ENCODE measurements at places on chromosomes 5 and 9.

- DNase-seq = no peak
Observed at GRCh38 chr9:107759823-107760166, 270.2 kb upstream of the KLF4 start.

DNA sequence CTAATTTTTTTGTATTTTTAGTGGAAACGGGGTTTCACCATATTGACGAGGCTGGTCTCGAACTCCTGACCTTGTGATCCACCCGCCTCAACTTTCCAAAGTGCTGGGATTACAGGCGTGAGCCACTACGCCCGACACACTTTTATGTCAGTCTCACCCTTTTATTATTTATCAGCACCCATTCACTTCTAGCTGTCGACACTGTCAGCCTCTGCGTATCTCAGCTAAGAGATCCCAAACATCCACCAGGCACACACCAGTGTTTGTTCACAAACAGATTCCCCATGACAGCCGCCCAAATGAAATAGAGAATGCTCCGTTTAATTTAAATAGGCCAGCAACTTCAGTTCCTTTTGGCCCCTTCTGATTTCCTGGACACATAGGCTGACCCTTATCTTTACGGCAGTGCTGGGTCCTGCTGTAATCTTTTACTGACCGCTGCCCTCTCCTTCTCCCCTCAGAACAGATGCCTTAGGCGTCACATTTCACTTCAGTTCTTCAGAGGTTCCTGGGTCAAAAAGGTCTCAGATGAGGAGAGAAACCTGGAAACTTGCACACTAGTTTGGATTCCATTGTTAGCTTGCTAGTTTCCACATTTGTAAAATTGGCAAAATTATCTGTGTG, 43.1 kb upstream of the CKMT2 start:
- DNase-seq = no peak

GRCh38 chr9:114896344-114896743, 34.0 kb downstream of the TNFSF8 start:
- DNase-seq = no peak

DNA sequence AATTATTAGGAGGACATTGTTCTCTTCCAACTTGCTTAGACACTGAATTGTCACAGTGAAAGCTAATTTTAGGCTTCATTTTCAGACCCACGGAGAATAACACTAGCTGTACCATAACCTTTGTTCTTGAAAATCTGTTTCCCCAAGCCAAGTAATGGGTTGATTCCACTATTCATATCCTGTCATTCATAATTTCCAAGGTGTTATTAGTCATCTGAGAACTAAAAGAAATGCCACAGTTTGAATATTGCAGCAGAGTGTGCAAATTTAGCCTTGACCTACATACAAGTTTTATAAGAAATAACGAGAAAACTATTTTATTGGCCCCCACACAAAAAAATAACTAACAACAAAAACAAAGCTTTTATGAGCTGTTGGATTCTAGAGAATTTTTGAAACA, 148.5 kb upstream of the TYRP1 start:
- no peak for DNase-seq

DNA sequence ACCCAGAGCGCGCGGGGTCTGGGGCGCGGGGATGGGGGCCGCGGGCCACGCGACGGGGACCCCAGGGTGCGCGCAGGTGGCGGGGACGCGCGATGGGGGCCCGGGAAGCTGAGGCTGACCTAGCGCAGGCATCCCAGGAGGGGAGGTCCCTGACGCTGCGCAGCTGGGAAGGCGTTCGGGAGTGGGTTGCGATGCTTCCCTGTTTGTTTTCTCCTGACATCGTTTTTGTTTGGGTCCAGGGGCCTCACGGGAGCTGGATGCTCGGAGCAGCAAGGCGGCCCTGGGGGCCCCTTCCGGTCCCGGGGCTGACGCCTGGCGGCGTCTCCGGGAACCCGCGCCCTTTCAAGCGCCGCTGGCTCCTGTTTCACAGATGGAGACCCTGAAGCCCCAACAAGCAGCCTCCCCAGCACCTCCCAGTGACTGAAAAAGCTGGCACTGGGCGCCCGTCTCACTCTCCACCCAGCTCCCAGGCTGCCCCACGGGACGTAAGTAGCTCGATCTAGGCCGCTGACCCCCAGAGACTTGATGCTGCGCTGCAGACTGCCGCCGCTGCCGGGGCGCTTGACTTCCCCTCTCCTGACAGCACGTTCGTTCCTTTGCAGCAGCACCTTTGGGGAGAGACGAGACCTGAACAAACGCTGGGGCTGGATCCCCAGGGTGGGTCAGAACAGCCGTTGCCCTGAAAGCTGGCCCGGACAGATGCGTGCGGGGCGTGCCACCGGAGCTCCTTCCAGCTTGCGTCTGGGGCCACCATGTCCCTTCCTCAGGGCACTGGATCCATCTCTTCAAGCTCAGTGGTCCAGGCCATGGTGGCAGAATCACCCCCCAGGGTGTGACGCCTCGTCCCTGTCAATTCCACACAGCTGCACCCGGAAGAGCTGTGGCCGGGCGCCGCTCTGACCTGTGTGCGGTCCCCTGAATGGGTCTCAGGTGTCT, 593 bp downstream of the BRD3OS start:
- peak; percentile 73 for DNase-seq

DNA sequence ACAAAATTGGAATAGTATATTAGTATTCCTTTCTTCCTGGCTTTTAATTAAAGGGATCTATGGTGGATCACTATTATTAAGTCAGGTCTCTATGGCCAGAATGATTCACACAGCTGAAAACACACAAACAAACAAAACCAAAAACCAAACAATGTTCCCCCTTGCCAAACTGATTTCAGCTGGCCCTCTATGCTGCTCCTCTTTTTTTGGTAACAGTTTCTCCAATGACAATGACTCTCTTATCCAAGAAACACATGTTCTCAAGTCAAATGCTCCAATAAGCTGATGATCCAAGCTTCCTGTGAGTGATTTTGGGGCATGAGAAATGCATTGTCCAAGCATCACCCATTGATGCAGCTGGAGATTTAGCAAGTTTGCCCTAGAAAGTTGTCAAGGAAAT, 193.4 kb upstream of the TUT7 start:
- DNase-seq = no peak

- peak; percentile 91 for DNase-seq
Observed at GRCh38 chr9:136847826-136848392, 1.3 kb upstream of the PHPT1 start.

DNA sequence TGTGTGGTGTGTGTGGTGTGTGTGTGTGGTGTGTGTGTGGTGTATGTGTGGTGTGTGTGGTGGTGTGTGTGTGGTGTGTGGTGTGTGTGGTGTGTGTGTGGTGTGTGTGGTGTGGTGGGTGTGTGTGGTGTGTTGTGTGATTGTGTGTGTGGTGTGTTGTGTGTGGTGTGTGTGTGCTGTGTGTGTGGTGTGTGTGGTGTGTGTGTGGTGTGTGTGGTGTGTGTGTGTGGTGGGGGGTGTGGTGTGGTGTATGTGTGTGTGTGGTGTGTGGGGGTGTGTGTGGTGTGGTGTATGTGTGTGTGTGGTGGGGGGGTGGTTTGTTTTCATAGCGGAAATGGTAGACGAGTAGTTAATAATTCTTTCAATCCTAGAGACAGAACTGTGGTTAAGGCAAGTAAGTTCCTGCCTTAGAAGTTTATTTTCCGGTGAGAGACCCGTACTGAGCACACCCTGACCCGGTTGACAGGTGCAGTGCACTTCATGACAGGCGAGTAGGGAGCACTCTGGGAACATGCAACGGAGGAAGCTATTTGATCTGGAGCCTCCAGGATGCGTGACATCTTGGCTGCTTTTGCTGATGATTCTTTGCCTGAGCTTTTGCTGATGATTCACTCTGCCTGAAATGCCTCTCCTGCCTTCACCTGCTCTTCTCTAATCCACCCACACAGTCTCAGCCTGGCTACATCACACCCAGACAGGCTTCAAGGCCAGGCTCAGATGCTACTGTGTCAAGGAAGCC, 21.7 kb upstream of the FAT2 start:
- peak; percentile 52 for DNase-seq

- DNase-seq = no peak
Observed at GRCh38 chr5:173542964-173543363, 73.5 kb downstream of the BOD1 start.

- DNase-seq = no peak
Observed at GRCh38 chr9:77290373-77290772, 113.0 kb downstream of the VPS13A start.

DNA sequence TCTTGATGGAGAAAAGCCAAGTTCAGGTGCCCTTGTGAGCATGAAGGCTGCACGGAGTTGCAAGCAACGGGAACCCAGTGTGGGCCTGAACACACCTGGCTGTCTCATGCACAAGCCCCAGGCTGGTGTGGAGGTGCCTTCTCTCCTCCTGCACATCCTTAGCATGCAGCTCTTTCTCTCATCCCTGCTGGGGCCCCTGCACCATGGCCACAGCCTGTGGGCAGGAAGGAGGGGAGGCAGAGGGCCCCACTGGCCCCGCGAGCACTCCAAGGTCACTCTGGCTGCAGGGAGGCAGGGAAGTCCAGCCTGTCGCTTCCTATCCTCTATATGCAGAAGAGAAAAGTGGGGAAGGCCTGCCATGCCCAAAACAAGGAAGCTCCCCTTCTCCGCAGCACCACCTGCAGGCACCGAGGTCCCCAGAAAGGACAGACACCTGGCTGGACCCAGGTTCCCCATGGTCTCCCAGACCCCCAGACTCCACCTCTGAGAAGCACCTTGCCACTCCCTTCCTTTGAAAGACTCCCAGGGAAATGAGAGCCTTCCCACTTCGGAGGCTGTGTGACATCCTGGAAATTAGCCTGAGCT, 18.6 kb downstream of the STKLD1 start:
- DNase-seq = no peak

DNA sequence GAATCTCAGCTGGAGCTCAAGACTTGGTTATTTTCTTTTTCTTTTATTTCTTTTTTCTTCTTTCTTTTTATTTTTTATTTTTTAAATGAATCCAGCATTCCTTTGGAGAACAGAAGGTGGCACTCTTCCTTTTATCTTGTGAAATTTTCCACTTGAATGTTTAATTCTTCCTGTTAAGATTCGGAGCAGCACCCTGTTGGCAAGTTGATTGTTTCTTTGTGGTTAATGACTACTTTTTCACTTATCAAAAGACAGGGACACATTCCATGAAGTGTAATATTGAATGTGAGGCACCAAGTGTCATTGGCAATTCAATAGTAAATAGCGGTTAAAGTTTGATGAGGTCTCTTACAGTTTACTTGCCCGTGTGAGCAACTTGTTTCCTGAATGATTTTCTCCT, 240.5 kb upstream of the CHD1 start:
- DNase-seq = no peak

DNA sequence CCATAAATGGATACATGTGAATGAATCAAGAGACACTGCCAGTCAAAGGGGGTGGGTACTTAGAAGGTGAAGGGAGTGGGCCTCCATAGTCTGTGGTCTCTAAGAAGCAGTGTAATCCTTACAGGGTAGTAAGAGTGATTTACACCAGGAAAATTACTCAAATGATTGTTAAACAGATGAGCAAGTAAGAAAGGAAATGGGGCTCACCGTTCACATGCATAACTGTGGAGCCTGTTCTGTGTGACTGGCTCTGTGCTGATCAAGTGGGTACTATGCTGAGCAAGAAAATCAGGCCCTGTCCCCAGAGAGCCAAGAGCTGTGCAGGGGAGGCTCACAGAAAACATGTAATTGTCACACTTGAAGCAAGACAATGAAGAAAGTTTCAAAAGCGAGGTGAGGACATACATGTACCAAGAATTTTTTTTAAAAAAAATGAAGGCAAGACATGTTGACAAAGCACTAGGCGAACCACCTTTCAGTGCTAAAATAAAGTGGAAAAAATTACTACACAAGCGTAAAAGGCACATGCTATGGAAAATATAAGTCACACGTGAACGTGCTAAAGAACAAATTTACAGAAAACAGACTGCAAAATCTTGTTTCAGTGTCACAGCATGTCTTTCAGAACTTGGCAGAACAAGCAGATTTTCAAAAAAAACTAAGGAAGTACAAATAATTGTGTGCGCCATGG, 2.5 kb downstream of the BTNL8 start:
- no peak for DNase-seq

DNA sequence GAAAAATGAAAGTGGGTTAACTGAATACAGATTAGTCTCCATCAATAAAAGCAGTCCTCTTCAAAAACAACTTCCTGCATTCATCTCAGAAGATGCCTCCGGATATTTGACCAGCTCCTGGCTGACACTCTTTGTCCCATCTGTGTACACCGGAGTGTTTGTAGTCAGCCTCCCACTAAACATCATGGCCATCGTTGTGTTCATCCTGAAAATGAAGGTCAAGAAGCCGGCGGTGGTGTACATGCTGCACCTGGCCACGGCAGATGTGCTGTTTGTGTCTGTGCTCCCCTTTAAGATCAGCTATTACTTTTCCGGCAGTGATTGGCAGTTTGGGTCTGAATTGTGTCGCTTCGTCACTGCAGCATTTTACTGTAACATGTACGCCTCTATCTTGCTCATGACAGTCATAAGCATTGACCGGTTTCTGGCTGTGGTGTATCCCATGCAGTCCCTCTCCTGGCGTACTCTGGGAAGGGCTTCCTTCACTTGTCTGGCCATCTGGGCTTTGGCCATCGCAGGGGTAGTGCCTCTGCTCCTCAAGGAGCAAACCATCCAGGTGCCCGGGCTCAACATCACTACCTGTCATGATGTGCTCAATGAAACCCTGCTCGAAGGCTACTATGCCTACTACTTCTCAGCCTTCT, 16.6 kb downstream of the F2R start:
- peak; percentile 49 for DNase-seq

DNA sequence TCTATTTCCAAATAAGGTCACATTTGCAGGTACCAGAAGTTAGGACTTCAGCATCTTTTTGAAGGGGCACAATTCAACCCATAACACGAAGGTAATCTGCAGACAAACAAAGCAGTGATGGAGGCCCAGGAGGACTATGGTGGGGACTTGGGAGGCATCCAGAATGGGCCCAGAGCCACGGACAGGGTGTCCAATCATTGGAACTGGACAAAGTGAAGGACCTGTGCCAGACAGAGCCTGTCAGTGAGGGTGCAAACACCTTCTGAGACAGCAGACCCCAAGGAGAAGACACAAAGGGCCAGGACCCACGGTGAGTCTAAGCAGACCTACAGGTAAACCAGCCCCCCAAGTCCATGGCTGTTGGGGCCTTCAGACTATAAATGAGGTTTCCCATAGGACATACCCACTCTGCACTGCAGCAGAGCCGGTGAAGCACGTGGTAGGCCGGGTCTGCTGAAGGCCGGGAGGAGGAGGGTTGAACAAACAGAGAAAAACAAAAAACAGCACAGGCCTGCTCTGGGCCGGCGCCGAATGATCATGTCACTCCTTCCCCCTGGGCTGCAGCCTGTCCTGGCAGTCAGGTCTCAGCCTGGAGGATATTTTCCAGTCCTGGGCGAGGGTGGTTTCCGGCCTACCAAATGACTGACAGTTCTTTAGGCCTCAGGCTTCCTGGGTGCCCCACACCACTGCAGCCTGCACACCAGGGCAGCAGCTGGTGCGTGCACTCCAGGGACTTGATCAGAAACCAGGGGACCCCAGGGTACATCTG, 84.4 kb downstream of the COL23A1 start:
- no peak for DNase-seq

Measured in activated T-cell treated with anti-CD3 and anti-CD28 coated beads, Interleukin-2, amount 50 U/mL, for 48 hours (primary cell).